ENCODE measurements at places on chromosomes 5 and 9.

DNA sequence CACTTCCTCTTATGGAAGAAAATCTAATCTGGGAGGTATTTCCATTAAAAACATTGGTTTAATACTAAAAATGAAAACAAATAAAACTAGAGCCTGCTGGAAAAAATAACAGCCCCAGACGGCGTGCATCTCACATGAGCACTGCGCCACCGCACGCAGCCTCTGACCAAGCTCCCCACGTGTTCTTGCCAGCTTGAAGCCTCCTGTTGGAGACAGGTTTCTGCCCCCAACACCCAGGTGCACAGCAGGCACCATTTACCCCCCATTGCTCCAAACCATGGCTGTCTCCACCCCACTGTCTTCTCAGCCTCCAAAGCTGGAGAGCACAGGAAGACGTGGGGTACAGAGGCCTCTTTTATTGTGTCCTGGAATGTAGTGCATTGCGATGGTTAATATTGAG, 10.7 kb upstream of the COL5A1 start:
- no peaks in the 10 kb centered on the region for H3K36me3 ChIP-seq
- H3K4me3 ChIP-seq: no peak overlapping the region
- peaks cover 9% of the 10 kb centered on the region for H3K27me3 ChIP-seq
- no peak for DNase-seq

- no peaks in the 10 kb centered on the region for H3K4me1 ChIP-seq
- no peaks in the 10 kb centered on the region for H3K36me3 ChIP-seq
- H3K27me3 ChIP-seq: no peaks in the 10 kb centered on the region
- H3K27ac ChIP-seq: no peak overlapping the region
- DNase-seq: no peak
Observed at GRCh38 chr5:88279584-88279983, 10.9 kb upstream of the TMEM161B start.

- no peaks in the 10 kb centered on the region for H3K27me3 ChIP-seq
- no peaks in the 10 kb centered on the region for H3K4me1 ChIP-seq
- DNase-seq: no peak
- no peak overlapping the region for H3K27ac ChIP-seq
- H3K36me3 ChIP-seq: no peaks in the 10 kb centered on the region
- no peak overlapping the region for H3K4me3 ChIP-seq
Observed at GRCh38 chr5:43941806-43942205, 338.8 kb downstream of the NNT start.

- H3K36me3 ChIP-seq: no peaks in the 10 kb centered on the region
- peaks cover 4% of the 10 kb centered on the region for H3K27me3 ChIP-seq
- H3K4me3 ChIP-seq: no peak overlapping the region
- H3K4me1 ChIP-seq: no peaks in the 10 kb centered on the region
- no peak overlapping the region for H3K27ac ChIP-seq
Observed at GRCh38 chr5:3357291-3357690, 238.3 kb upstream of the IRX1 start.

DNA sequence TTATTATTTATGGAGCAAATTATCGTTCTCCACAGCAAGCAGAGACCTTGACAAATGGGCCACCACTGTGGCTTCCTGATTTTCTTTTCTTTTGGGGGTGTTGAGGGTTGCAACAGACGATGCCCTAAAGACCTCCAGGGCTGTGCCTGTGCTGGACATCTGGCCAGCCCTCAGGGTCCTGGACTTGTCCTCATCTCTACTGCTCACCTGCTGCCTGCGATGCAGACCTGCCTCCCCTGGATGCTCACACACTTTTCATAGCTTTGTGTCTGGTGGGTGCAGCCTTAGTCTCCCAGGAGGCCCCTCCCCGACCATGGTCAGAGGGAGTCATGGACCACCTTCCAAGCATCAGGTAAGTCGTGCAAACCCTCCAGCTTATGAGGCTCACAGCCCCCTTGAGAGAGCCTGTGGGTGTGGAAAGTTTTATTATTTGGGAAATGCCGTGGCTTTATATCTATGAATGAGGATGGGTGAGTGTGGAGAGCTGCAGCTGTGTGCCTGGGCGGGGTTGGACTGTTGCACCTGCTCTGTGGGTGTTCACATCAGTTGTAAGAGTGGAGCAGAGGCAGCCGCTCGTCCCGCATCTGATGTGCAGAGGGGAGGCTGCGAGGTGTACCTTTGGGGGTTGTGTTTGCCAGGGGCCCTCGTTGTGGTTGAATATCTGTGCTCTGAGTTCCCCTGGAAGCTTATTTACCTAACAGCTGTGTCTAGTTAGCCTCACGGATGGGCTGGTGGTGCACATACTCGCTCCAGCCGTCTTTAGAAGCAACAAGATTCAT, 126.3 kb upstream of the IRX4 start:
- H3K27me3 ChIP-seq: peaks cover 74% of the 10 kb centered on the region
- no peak overlapping the region for H3K27ac ChIP-seq
- no peak for DNase-seq
- H3K36me3 ChIP-seq: no peaks in the 10 kb centered on the region

DNA sequence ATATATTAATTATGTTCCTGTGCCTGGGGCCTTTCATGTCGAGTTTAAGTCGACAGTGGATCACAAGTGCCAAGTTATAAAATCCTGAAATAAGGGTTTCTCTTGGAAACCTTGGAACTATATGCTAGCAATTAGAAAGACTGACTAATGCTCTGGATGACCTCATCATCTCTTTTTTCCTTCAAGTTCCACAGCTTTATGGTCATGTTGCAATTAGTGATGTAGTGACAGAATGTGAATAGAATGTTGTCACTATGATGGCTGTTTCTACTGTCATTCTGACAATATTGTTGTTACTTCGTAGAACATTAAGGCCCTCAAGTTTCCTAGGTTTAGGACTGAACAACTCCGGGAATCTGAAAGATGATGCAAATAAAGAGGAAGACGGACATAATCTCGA, 368.0 kb upstream of the SEMA6A start:
- H3K36me3 ChIP-seq: no peaks in the 10 kb centered on the region
- DNase-seq: no peak
- peaks cover 6% of the 10 kb centered on the region for H3K4me1 ChIP-seq
- no peaks in the 10 kb centered on the region for H3K27me3 ChIP-seq

GRCh38 chr9:128323212-128323730, 632 bp downstream of the COQ4 start:
- H3K4me1 ChIP-seq: peaks cover 23% of the 10 kb centered on the region
- no peaks in the 10 kb centered on the region for H3K27me3 ChIP-seq
- H3K36me3 ChIP-seq: peaks cover 8% of the 10 kb centered on the region
- peak overlapping the region; percentile 93 for H3K27ac ChIP-seq
- DNase-seq: no peak

DNA sequence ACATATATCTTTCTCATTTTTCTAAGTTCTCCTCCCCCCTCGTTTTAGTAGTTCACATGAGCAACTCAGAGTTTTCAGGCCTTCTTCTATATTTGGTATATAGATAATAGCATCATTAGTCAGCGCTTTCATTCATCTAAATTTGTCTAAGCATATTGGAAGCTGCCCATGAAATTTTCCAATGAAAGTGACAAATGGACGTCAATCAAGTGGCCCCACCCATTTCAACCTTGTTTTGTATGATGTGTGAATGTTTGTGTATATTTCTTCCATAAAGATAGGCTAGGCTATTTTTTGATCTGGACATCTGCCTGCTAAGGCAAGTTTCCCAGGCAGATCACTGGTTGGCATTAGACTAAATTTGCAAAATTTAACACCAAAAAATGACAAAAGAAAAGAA, 104.0 kb upstream of the SSBP2 start:
- no peak overlapping the region for H3K27ac ChIP-seq
- H3K36me3 ChIP-seq: no peaks in the 10 kb centered on the region
- 0 out of 2 replicates have a peak, but pooled peaks cover 8% of the 10 kb centered on the region for H3K4me1 ChIP-seq
- no peak for DNase-seq
- no peak overlapping the region for H3K4me3 ChIP-seq
- H3K27me3 ChIP-seq: peaks cover 21% of the 10 kb centered on the region
